Stimulated activated CD4-positive, alpha-beta T cell treated with anti-CD3 and anti-CD28 coated beads, Interleukin-12 subunit alpha, Interleukin-12 subunit beta, amount 100 ng/mL, for 4 hours (primary cell): ENCODE measurements at places on chromosomes 6 and 20.

DNA sequence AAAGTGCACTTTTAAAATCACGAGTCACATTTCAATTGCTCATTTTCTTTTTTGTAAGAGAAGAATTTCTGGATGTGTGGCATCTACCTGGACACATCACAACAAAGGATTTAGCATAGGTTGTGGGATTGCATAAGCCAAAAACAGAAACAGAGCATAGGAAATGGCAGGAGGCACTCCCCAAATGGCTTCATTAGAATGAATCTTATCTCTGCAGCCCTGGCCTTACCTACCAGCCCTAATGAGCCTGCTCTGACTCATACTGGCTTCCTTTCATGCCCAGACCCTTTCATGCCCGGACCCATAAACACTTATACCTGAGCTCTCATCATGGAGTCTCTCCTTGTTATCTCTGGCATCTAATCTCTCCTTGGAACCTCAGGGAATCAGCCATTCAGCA, 23.9 kb upstream of the SPTLC3 start:
- DNase-seq = no peak

DNA sequence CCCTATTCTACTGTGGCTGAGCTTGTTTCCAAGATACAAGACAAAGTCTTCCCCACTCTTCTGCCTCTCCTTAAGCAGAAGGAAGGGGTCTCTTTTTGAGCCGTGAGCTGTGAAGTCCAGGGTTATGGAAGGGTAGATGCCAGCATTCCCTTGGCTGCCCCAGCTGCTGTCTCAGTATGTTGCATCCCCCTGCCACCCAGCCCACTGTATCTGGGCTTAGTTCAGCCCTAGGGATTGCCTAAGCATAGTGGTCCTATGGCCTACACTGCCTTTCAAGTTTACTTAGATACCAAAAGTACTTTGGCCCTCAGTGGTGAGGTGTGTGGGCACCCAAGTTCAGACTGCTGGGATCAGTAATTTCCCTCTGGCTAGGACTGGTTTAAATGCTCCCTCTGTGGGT, 421.9 kb upstream of the KHDRBS2 start:
- DNase-seq = no peak

- no peak for DNase-seq
These were observed at the start of gene PTGIS for GRCh38 chr20:49567421-49568277. Gene PTGIS, minus strand, starts transcription at chr20:49568137. Its CDS starts 21 bp downstream, at chr20:49568116.

- DNase-seq = peak; percentile 70
These were observed 503 bp downstream of the PPDPF start for GRCh38 chr20:63520934-63521601.

DNA sequence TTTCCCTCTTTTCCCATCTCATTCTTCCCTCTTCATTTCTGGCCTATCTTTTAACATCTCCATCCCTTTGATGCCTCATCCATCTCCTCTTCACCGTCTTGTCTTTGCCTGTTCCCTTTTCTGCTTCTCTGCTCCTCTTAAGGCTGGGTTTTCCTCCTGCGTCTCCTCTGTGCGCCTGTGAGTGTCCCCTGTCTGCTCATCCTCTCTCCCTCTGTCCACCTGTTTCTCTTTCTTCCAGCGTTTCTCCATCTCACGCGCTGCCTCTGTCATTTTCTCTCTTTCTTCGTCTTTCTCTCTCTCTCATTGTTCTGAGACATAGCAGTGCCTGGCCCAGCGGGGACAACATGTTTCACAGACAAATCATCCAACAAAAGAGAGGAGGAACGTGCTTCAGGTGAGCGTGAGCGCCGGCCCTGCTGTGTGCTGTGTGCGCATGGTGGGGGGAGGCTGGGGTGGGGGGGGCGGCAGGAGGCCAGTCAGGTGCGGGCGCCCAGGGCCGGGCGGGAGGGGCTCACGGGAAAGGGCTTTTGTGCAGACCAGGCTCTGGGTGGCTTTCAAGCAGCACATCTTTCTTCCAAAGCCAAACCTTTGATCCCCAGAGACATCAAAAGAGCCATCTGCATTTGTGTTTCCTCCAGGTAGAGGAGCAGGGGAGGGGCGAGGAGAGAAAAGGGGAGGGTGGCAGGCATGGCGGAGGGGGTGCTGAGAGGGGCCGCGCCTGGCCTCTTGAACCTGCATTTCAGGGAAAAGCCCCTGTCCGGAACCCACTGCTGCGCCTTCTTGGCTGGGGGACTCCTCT, 121.3 kb downstream of the VEGFA start:
- no peak for DNase-seq

DNA sequence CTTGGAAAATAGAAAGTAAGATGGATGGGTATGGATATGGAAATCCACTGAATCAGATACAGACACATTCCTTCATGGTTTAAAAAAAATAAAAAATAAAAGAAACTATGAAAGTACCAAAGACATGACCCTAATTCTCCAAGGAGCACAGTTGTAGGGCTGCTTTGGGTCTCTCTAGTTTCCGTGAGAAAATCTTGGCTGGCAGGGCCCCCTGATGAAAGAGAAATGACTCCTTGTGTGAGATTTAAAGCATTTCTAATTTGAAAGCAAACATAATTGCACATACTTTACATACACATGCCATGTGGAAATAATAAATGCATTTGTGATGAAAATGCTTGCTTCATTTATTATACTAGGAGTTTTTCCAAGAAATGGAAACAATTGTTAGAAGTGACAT, 593.9 kb upstream of the BTBD3 start:
- no peak for DNase-seq

- DNase-seq = no peak
These were observed 236.0 kb upstream of the EYS start for GRCh38 chr6:65943051-65943450.

- DNase-seq = no peak
These were observed 206.8 kb downstream of the TINAG start for GRCh38 chr6:54515013-54515412.

DNA sequence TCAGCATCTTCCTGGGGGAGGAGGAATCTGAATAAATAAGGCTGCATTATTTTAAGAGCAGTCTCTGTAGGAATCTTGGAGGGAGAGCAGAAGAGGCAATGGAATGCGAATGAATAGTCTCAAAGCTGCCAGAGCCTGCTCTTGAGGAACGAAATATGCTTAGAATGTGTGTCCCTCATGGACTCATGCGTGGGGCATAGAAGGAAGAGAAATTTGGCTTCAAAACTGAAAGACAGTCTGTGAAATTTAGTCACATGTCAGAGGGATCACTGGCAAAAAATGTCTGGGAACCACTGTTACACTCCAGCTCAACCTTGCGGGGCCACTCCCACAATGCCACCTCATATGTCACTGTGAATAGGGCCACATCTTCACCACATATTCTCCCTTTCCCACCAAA, 95.5 kb downstream of the GJA10 start:
- DNase-seq = no peak

GRCh38 chr6:161181121-161181520, 92.7 kb downstream of the AGPAT4 start:
- DNase-seq = no peak

- no peak for DNase-seq
These were observed 148.3 kb downstream of the ZNF217 start for GRCh38 chr20:53445321-53445731.

GRCh38 chr6:139920027-139920775, 545.8 kb upstream of the CITED2 start:
- no peak for DNase-seq

DNA sequence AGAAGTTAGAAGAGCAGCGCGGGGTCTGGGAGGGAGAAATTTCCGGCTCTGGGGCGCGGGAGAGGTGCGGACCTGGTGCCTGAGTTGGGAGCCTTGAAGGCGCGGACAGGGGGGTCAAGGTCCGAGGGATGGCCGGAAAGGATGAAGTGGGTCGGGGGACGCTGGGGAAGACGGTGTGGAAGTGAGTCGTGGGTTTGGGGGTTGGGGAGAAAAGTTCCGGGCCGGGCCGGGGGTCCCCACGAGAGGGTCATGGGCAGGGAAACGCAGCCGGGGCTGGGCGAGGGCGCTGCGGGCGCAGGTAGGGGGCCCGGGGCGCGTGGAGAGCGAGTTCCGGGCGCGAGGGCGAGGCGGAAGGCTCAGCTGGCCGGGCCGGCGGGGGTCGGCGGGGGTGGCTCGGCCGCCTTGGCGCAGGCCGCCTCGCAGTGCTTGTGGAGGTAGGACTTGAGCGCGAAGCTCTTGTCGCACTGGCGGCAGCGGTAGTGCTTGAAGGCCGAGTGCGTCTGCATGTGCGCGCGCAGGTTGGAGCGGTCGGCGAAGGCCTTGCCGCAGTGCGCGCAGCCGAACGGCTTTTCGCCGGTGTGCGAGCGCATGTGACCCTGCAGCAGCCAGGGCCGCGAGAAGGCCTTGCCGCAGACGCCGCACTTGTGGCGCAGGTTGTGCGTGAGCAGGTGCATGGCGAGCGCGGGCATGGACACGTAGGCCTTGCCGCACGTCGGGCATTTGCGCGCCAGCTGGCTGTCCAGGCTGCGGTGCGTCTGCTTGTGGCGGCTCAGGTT, 10.5 kb upstream of the SRXN1 start:
- no peak for DNase-seq

- no peak for DNase-seq
These were observed 1.2 kb upstream of the PNPLA1 start for GRCh38 chr6:36268478-36269275.

GRCh38 chr6:68679399-68679798, 44.3 kb downstream of the ADGRB3 start:
- no peak for DNase-seq

GRCh38 chr6:110398778-110399177, 16.6 kb downstream of the DDO start:
- no peak for DNase-seq

DNA sequence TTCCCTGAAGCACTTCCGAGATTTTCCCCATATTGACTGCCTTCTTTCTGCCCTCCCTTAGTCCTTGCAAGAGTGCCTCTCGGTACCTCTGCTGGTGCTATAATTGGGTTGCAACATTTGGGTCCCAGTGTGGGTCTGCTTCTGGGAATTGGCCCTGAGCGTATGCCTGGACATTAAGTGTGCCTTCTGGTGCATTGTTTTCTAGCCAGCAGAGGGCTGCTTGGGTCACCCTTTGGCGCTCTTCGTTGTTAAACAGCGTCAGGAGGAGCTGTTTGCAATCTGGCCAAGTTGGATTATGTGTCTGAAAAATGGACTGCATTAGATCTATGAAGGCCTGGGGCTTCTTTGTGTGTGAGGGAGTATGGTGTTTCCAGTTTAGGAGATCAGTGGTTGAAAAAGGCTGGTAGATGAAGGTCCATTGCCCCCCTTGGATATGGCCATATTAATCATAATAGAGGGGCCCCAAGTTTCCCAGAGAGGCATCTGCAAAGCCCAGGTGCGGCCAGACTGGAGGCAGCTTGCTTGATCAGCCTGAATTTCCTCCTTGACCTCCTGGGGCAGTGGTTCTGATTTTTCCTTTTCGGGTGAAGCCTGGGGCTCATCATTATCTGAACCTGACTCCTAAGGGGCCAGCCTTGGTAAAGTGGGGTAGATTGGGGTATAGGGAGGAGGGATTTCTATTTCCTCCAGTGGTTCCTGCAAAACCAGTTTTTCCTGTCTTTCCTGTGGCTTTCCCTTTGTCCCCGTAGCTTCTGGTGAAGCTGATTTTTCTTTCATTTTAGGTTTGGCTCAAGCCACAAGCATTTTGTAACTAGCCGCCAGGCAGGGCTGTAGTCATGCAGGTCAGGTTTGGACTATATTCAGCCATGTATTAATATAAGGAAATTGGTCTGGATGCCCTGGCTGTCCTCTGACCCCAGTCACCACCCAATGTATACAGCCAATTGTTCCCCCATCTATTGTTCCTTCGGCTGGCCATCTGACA, 85.4 kb upstream of the GPR6 start:
- no peak for DNase-seq

GRCh38 chr20:24656391-24656790, 187.0 kb downstream of the SYNDIG1 start:
- no peak for DNase-seq

DNA sequence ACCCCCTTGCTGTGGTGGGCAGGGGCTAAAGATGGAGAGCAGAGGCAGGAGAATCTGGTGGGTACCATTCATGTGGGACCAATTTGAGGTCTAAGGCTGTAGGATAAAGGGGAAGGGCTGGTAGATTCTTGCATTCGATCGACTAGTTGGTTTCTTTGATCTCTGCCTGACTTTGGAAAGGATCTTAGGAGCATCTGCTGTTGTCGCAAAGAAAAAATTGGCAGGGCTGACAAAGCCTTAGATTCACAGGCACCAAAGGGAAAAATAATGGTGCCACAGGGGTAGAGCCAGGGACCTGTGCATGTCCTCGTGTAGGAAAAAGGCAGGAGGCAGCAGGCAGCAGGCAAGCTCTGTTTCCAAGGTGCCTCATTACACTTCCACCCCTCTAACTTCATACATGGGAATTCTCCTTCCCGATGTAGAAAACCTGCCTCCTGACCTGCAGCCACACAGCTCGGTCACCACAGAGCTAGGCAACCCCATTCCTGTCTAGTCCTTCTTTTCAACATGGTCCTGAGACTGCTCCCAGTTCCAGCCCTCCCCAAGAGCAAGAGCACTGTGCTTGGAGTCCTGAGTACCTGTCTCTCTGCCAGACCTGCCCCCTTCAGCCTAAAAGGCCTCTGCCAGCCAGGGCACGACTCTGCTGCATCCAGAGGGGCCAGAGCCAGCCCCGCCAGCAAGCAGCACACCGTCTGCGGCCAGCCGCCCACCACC, 71.9 kb downstream of the FGD2 start:
- DNase-seq = no peak

- peak; percentile 17 for DNase-seq
These were observed at the start of gene CLIC5 for GRCh38 chr6:46015119-46015968. Gene CLIC5, minus strand, starts transcription at chr6:46015860. Its CDS starts 318 bp downstream, at chr6:46015542.

GRCh38 chr6:154381548-154381947, 24.9 kb upstream of the IPCEF1 start:
- DNase-seq = no peak

DNA sequence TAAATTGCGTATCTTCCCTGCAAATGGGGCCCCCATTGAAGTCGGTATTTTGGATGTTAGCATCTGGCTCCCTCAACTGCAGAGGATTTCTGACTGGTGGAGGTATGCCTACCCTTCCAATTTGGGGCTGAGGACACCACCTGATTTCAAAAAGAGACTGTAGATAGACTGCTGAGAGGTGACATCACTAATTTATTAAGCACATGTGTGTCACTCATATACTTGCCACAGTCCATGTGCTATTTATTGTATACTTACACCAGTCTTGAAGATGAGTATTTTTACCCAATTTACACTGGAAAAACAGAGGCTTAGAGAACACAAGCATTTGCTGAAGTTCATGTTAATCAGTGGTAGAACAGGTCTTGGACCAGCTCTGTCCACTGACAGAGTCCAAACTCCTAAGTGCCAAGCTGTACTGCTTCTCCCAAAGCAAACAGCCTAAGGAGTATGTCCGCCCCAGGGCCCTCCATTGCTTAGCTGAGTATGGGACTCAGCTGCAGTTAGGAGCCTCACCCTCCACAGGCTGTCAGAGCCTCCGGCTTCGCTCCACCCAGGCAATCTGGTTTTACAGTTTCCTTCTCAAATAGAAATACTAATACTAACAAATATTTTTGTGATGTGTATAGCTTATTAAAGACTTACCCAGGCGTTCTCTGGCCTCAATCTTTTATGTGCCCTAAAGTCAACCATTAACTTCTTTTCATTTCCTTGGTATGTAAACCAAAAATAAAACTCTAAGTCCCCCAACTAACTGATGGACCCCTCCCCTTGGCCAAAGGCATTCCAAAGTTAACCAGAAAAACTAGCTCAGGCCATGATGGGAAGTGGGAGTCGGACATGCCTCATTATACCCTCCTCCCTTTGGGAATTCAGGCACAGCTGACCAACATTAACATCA, 17.5 kb downstream of the RIN2 start:
- no peak for DNase-seq
